Islet precursor cell (in vitro differentiated cells): ENCODE measurements at places on chromosomes 11 and 22.

DNA sequence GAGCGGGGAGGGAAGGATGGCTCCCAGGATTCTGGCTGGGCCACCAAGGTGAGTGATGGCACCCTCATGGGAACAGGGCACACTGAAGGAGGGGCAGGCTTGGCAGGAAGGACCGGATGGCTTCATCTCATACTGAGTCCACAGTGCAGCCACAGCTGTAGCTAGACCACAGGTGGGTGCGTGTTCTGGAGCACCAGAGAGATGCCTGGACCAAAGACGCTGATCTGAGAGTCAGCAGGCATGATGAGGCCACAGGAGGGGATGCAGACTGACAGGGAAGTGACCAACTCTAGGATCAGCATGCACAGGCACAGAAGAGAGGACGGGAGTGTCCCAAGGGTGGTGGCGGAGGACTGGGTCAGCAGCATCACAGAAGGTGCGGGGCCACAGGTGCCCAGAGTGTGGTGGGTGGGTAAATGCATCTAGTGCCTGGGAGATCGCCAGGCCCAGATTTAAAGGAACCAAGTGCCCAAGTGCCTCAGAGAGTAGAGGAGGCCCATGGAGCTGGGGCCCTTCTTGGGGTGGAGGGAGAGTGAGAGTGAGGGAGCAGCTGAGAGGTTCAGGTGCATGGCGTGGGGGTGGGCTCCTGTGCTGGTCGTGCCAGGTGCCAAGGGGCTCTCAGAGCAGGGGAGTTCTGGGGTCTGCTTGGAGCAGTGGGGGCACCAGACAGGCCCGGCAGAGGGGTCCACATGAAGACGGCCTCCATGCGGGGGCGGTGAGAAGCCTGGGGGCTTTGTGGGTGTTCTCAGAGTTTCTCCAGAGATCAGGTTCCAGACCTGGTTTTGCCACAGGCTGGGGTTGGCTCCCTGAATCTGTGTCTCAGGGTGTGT is 113.7 kb downstream of the CEP164 start:
- DNase-seq = no peak

- DNase-seq = no peak
Observed at GRCh38 chr22:46347646-46348045, 12.1 kb downstream of the TRMU start.

GRCh38 chr11:14202251-14203196 is 156.5 kb downstream of the RRAS2 start:
- DNase-seq = no peak

DNA sequence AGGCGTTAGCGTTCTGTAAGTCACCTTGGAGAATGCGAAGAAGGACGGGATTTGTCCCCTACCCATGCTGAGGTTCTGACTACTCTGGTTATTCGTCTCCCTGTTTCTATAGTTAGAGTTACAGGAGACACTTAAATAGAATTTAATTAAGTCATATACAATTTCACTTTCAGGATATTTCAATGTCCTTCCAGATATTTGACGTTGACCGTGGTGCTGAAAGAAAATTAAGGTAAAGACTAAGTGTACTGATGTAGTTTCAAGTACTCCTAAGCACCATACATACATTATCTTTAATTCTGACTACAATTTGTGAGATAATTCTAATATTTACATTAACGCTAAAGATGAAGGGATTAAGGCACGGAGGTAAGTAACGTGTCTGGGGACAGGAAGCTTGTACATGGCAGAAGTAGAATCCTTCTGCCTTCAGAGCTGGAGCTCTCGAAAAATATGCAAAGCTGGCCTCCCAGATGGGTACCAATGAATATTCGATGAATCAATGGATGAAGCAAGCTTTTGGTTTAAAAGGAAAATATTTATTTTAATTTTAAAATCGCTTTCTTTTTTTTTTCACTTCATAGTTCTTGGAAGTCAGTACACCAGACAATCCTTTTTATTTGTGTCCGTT is 539 bp upstream of the SLC36A4 start:
- no peak for DNase-seq

GRCh38 chr22:23820748-23821211 is 18.0 kb downstream of the DERL3 start:
- DNase-seq = no peak

GRCh38 chr11:134858783-134859480 is 446.9 kb upstream of the B3GAT1 start:
- DNase-seq = peak; percentile 31

DNA sequence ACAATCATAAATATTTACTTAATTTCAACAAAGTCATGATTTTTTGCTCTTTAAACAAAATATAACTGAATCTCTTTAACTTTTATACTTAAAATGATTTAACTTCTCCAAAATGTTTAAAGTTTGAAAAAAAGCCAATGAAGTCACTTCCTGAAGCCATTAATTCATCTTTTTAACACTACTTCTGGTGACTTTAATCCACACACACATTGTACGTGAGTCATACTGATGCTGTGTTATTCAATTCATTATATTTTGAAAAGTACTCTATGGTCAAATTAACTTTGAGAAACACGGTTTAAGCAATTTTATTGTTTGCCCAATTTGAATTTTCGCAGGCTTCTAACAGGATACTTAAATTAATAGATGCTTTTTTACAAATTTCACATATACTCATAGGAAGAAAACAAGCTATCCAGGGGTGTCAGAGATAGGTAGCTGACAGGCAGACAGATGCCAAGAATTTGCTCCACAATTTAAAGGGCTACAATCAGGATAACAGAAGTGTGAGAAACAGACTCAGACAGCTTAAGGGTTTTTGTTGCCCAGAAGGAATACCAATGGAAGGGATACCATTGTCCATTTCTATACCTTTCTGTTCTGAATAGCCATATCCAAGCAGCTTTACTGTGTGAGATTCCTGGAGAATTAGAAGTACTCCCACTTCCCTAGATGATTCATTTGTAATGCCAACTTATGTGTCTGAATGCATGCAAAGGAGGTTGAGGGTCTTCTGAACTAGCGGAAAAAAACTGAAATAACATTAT is 118.4 kb downstream of the RBFOX2 start:
- DNase-seq = no peak

DNA sequence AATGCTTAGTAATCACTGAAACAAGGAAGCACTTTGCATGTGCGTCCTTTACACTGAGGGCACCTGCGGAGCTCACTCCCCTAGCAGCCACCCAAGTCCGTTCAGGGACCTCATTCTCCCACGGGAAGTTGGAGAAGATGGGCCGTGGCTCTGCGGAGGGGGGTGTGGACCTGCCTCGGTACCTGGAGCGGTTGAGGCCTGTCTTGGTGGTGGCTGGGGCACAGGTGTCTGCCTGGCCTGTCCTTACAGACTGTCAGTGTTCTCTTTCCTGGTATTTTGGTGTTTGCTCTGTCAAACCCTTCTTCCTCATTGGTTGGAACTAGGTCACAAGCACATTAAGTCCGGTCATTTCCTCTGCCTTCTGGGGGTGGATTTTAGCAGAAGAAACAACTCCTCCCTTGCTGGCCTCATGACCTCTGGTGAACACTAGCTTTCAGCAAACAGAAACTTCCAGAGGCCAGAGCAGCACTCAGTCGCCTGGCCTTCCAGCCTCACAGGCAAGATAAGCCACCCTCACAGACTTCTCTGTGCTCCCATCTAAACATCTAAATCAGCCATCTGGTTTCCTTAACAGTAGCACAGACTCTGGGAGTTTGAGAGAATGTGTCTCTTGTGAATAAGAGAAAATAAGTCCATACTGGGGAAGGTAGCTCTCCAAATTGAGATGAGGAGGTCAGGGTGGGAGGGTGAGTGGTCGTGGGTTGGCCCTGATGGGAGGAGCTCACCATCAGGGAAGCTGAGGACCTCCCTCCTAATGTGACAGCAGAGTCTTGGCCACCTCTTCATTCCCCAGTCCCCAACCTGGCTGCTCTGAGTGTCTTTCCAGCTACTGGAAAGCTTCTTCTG is 8.6 kb downstream of the SNAP29 start:
- DNase-seq = no peak

DNA sequence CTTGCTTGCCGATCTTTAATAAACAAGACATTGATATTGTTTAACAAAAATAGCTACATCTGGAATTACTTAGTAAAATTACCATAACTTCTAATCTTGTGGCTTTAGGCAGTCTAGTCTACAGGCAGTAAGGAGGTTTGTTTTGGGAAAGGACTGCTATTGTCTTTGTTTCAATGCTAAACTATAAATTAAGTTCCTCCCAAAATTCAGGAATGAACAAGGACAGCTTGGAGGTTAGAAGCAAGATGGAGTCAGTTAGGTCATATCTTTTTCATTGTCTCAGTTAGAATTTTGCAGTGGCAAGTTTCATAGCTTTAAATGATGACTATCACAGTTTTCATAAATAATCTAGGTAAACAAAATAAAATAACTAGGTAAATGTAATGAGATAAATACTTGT is 36.1 kb upstream of the INCENP start:
- no peak for DNase-seq

DNA sequence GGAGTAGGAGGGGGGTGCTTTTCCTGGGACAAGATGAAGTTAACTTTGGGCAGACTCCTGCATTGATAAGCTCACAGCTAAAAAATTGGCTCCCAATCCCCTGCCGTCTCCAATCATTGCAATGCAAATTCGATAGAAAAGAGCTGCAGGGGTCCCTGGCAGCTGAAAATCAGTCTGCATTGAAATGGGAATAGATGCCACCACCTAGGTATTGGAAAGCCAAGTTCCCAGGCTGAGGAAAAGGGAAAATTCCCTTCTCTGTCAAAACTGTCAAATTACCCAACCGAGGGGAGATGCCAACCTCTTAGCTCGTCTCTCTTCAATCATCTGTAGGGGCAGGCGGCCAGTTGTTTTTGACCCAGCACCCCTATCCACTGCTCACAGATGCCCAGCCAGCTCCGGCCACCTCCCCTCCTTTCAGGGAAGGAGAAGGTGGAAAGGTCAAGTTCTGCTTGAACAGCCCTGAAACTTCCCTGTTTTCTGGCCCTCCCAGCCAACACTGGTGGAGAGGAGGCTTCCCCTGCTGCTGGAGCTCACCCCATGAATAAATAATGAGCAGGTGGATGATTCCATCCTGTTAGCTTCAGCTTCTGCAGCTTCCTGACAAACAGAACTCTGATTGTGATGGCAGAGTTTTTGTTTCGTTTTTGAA is 916.3 kb downstream of the TBC1D22A start:
- no peak for DNase-seq

DNA sequence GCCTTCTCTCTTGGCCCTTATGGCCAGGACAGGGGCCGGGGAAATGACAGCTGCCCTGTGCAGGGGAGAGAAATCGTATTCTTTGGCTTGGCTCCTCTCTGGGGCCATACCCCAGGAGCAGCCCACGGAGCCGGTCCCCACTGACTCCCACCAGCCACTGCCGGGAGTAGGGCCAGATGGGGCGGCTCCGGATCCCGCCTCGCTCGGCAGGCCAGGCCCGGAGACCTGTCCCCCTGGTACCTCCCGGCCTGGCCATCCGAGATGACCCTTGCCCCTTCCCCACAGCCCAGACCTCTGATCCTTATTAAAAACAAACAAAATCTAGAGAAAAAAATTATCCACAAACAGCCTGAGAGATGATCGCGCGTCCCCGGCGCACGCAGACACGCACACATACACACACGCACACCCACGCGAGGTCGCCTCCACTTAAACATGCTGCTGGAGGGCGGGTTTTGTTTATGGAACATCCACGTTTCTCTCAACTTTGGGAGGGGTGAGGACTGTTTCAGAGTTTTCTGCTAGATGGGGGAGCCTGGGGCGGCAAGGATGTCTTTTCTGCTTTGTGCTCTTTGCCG is 59.1 kb downstream of the IGLL1 start:
- DNase-seq = no peak

DNA sequence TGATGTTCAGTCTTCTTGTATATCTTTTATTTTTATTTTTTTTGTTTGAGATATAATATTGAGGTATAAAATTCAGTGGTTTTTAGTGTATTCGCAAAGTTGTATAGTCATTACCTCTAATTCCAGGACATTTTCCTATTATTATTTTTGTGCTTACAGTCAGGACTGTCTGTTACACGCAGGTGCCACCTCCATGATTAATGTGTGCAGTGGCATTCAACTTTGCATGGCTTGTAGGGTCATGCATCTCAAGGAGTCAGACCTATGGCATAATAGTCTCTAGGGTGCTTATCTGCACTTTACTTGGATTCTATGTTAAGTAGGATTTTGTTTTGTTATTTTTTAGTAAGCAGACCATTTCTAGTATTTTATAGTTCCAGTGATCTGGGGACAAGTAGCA is 1.0 kb downstream of the CTR9 start:
- DNase-seq = no peak

DNA sequence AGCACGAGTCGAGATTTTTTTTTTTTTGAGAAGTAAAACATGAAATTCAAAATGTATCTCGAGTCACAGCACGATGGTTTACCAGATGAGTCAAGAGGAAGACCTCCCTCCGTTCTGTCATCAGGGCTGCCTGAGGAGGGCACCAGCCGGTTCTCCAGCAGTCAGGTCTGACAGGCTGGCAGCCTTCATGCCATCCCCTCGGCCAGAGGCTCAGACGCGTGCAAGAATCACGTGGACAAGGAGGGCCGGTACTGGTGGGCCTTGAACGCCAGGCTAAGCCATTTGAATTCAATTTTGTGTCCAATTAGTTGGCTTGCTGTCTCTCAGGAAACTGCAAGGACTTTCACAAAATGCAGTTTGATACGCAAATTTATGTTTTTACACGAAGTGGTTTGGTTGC is 1412.2 kb downstream of the BRD1 start:
- DNase-seq = no peak

- no peak for DNase-seq
Observed at GRCh38 chr22:22840780-22841179, 46.8 kb upstream of the IGLL5 start.

DNA sequence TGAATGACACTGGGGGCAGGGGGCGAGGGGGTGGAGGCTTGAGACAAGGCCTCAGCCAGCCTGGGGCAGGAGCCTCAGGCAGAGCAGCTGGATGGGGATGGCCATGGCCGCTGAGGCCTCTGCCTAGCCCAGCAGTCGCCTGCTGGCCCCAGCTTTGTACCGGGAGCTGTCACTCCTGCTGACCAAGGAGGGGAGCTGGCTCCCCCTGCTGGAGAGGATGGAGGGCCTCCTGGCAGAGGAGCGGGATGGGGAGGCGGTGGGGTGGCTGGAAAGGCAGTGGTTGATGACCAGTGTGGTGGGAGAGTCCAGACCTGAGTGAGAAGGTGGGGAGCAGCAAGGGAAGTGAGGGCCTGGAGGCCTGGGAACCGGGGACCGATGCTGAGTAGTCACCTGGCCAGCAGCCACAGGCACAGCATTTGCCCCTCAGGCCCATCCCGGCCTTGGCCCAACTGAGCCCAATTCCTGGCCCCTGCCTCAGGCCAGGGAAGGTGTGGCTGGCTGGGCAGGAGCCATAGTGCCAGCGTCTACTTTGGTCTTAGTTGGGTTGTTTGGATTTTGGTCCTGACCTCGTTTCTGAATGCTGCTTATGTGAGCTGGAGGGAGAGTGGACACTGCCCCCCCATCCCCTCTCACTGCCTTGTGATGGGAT is 6.0 kb upstream of the SUSD2 start:
- peak; percentile 91 for DNase-seq

DNA sequence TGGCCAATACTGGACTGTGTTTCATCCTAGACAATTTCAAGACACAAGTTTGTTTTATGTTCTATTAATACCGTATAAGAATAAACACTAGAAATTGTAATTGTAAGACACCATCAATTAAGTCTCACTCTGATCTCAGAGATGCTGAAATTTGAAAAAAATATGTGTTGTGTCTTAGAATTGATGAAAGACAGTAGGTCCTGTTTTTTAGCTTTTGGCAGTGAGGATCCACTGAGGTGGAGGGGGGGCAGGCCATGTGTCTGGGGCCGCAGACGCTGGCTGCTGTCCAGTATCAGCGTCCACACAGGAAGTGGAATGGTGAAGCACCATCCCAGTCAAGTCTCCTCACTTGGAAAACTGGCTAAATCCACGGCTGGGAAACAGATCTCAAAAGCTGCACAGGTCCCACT is 22.5 kb upstream of the ALG8 start:
- DNase-seq = no peak

GRCh38 chr11:130020323-130020722 is 17.7 kb upstream of the PRDM10 start:
- peak; percentile 77 for DNase-seq
